ENCODE measurements at places on chromosomes 3 and 15.

- no peak for DNase-seq
Observed at GRCh38 chr3:64595253-64595694, 92.5 kb downstream of the ADAMTS9 start.

GRCh38 chr15:65372787-65373067 lies 5.1 kb downstream of the IGDCC3 start:
- DNase-seq = no peak

GRCh38 chr3:12249519-12249918 lies 39.4 kb upstream of the PPARG start:
- no peak for DNase-seq

DNA sequence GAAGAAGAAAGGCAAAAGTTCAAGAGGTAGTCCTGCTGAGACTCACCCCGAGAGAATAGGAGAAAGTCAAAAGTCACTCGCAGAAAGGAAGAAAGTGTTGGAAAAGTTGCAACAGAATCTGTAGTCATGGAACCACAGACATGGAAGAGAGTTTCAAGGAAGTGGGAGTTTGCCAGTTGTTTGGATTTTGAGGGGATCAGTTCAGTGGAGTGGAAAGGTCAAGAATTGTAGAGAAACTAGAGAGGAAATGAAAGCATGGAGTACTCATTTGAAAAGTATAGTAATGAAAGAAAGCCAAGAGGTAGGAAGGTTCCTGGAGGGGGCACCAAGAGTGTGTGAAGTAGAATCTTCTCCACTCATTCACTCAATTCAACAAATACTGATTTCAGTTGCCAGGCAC lies 34.7 kb downstream of the SPTSSB start:
- no peak for DNase-seq

GRCh38 chr3:142981108-142981507 lies 17.6 kb upstream of the PAQR9 start:
- DNase-seq = no peak

GRCh38 chr3:8460815-8461456 lies 40.7 kb upstream of the LMCD1 start:
- no peak for DNase-seq

GRCh38 chr3:55819005-55819404 lies 331.9 kb upstream of the WNT5A start:
- DNase-seq = no peak

DNA sequence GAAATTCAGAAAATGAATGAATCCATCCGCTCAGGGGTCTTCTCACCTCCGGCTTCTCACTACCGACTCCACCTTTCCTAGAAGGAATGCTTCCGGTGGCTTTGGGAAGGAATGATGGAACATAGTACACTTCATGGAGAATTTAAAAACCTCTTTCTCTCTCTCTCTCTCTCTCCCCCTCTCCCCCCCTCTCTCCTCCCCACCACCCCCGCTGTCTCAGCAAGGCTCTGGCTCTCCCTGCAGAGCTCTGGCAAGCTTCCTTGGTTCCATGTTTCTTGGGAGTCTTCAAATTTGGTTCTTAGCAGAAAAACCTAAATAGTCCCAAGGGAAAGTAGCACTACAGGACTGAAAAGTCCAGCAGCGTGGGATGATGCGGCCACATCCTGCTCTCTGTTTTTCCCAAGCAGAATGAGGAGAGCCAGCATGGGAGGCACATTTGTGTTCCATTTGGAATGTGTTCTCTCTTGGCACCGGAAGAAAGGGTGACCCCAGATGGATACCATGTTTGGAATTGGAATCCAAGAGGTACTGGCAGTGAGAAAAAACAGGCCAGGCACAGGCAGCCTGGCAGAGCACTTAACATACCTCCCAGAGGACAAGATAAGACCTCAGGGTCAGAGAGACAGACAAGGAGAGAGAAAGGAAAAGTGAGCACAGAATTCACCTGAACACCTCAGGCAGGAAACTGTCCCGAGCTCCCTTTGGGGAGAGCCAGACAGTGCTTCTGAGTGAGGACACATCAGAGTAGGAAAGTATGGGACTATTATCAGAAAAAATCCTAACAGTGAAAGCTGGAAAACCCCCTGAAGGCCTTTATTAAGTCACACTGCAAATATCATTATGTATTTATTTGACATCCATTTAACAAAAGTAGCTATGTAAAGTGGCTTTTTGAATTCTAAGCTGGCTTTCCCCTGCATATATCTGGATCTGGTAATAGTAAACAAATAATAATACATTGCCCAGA lies at the start of gene POPDC2:
Gene POPDC2, minus strand, starts transcription at position 116 of the 967 bp plus-strand sequence. CDS start 166 bp downstream, outside the sequence.
- no peak for DNase-seq

GRCh38 chr15:40680151-40680550 lies 14.8 kb upstream of the RAD51 start:
- DNase-seq = no peak

- no peak for DNase-seq
Observed at GRCh38 chr3:31645256-31645655, 112.5 kb downstream of the STT3B start.

DNA sequence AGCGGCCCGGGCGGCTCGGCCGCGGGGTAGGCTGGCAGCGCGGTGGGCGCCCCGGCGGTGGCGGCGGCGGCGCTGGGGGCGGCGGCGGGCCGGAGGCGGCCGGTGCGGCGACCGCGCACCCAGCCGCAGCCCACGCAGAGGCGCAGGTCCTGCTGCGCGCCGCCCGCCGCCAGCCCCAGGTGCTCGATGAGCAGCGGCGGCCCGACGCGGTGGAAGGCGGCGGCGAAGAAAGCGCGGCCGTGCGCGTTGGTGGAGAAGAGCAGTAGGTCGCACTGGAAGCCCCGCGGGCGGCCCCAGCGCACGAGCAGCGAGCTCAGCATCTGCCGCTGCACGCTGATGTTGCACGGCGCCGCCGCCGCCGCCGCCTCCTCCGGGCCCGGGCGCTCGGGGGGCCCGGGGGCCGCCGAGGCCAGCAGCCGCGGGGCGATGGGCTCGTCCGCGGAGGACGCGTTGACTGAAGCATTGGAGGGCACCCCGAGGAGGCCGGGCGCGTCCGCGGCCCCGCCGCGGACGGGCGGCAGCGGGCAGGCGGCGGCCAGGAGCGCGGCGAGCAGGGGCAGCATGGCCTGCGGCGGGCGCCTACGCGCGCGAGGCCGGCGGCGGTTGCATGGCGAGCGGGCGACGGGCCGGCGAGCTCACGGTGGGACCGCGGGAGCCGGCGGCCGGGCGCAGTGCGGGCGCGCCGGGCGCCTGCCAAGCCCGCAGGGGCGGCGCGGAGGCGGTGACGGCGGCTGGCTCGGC lies 452 bp downstream of the TMEM158 start:
- DNase-seq = peak; percentile 6

GRCh38 chr15:31223478-31224350 lies 102.9 kb upstream of the KLF13 start:
- no peak for DNase-seq

GRCh38 chr3:141338881-141339280 lies 29.4 kb upstream of the ZBTB38 start:
- no peak for DNase-seq

- DNase-seq = no peak
Observed at GRCh38 chr3:185640308-185640707, 54.2 kb downstream of the SENP2 start.

- no peak for DNase-seq
Observed at GRCh38 chr3:42090973-42091731, at the start of gene TRAK1. Gene TRAK1 (plus strand): TSS chr3:42091357. CDS start chr3:42091470, 113 bp downstream.

DNA sequence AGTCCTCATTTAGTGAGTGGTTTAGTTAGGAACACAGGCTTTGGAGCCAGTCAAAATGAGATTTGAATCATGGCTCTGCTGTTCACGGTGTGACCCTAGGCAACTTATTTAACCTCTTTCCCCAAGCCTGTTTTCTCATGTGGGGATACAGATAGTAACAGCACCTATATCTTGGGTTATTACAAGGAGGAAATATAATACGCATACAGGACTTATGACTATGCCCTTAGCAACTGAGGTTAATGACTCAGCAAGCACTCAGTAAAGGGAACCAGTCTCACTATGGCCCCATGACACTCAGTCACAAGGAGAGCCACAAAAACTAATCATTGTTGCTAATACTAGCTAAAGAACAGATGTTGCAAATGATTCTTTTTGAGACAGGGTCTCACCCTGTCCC lies 45.9 kb downstream of the SUMF1 start:
- no peak for DNase-seq

DNA sequence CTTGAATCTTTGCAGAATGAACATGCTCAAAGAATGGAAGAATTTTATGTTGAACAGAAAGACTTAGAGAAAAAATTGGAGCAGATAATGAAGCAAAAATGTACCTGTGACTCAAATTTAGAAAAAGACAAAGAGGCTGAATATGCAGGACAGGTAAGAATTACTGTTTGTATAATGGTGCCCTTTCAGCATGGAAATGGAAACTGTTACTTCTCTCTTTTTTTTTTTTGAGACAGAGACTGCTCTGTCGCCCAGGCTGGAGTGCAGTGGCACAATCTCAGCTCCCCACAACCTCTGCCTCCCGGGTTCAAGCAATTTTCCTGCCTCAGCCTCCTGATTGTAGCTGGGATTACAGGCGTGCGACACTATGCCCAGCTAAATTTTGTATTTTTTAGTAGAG lies 27.6 kb upstream of the CLDN11 start:
- DNase-seq = no peak

- DNase-seq = no peak
Observed at GRCh38 chr3:154602241-154602640, 172.3 kb upstream of the GPR149 start.

DNA sequence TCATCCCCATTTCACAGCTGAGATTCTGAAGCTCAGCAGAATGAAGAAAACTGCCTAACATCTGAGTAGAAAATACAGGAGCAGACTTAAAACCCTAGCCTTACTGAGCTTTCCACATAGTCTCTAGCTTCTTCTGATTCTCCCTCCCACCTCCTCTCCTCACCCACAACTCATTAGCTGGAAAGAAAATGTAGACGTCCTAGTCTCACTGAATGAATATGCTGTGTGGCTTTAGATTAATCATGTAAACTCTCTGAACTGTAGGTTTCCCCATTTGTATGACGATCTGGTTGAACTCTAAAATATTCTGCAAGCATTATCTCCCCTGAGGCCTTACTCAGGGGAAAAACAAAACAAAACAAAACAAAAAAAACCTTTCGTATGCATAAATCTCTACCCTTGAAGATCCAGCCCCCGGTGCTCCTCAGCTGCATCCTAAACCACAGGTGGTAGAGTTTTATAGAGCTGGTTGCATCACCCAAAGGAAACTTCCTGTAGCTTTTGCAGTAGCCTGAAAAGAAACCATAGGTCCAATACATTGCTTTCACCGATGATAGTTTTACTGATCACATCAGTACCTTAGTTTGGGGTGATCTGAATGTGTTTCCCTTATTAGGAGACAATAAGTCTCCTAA lies 40.6 kb downstream of the FOXB1 start:
- no peak for DNase-seq

- DNase-seq = no peak
Observed at GRCh38 chr3:74590620-74591262, 23.7 kb downstream of the CNTN3 start.

DNA sequence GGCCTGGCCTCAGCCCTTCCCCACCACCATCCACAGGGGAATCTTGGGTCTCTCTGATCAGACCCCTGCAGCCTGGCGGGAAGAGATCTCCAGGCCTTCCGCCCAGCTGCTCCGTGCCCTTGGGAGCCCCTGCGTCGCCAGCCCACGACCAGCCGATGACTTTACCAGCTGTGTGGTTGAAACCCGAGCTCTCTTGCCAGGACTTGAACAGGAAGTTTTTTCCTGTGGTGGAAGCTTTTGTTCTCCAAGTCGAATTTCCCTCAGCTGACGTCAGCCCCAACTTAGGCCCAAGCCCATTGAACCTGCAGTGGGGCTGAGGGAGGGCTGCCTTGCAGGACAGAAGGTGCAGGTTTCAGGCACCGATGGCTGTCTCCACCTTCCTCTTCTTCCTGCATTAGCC lies 51.7 kb upstream of the SMAD3 start:
- DNase-seq = no peak

GRCh38 chr15:76904461-76905012 lies 603 bp downstream of the SCAPER start:
- DNase-seq = no peak

- DNase-seq = no peak
Observed at GRCh38 chr15:98610991-98611390, 37.3 kb upstream of the IGF1R start.

- no peak for DNase-seq
Observed at GRCh38 chr15:58258501-58259292, 120.5 kb downstream of the AQP9 start.

GRCh38 chr15:77346245-77347036 lies 73.5 kb downstream of the PEAK1 start:
- DNase-seq = no peak

GRCh38 chr3:64070704-64071103 lies 47.4 kb upstream of the PSMD6 start:
- DNase-seq = no peak

- DNase-seq = no peak
Observed at GRCh38 chr3:115651599-115651998, 28.3 kb downstream of the GAP43 start.

- DNase-seq = no peak
Observed at GRCh38 chr3:45560281-45560971, 34.1 kb upstream of the LIMD1 start.

GRCh38 chr3:146550743-146551510 lies 6.5 kb upstream of the PLSCR1 start:
- no peak for DNase-seq

DNA sequence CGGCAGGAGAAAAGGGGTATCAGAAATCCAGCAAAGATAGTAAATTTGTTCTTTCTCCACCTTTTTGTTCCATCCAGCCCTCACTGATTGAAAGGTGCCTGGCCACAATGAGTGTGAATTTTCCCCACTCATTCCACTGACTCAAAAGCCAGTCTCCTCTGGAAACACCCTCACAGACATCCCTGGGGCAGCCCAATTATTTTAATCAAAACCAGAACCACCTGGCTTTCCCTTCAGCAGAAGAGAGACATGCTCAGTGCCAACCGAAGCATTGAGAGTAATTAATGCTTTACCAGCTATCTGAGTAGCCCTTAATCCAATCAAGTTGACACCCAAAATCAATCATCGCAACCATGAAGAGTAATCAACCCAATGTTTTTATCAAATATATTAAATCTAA lies 1129.6 kb upstream of the GBE1 start:
- no peak for DNase-seq

DNA sequence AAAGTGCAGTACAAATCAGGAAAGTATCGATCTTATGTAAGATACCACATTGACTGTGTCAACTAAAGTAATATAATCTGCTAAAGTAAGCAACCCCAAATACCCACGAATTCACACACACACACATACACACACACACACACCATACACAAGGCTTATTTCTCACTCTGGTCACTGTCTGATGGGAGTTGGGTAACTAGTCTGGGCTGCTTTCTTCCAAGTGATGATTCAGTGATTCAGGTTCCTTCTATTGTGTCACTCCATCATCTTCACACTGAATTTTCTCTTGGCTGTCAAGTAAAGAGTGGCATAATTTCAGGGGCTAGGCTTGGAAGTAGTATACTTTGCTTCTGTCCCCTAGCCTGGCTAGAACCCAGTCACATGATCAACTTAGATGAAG lies 104.8 kb upstream of the CCDC54 start:
- DNase-seq = no peak

Measured in T follicular helper cell (primary cell).